ENCODE measurements at places on chromosomes 4 and X.

GRCh38 chr4:4771160-4771559 is 88.3 kb upstream of the MSX1 start:
- no peak for DNase-seq

GRCh38 chrX:38318196-38318595 is 9.1 kb downstream of the RPGR start:
- DNase-seq = no peak

DNA sequence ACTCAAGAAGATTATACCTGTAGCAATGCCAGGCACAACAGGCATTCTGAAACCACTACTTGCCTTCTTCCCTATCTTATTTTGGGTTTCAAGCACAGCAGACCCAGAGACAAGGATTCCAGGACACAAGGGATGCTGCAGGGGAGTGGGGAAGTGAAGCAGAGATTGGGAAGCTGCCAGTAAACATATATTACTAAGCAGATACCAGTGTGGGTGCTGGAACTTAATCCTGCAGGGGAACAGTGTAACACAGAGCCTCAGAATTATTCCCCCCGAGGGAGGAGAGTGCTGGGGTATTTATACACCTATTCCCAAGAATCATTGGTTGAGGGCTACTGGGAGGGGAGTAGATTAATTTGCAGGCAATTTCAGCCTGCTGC is 33.3 kb upstream of the MAML3 start:
- DNase-seq = no peak

- DNase-seq = no peak
Observed at GRCh38 chrX:19611636-19612376, 96.5 kb upstream of the MAP3K15 start.

DNA sequence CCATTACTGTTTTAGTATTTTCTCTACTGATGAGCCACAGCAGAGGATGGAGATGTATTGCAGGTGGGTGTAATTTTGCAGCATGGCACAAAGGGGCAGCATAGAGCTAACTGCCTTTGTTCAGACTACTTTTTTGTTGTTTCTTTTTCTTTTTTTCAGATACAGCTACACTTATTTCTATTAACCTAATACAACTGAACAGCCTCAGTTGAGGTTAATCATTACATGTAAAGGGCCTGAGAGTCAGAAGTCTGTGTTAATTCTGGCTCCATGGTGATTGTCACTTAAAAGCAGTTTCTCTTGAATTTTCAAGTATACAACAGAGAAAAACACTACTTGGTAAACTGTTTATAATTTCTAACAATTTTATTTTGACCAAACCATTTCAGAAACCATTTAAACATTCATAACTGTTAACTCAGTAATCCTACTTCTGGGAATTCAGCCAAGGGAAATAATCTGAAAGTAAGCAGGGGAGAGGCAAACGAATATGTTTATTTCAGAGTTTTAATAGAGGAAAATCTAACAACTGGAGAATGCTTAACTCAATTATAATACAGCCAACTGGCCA is 13.9 kb upstream of the PPEF2 start:
- no peak for DNase-seq

GRCh38 chrX:151738751-151739150 is 4.2 kb downstream of the CNGA2 start:
- DNase-seq = no peak

GRCh38 chr4:139530833-139531427 is 25.1 kb downstream of the SETD7 start:
- no peak for DNase-seq

GRCh38 chr4:126440297-126440696 is 1125.5 kb downstream of the FAT4 start:
- DNase-seq = no peak

GRCh38 chr4:3880615-3881120 is 114.5 kb downstream of the ADRA2C start:
- peak; percentile 31 for DNase-seq

- DNase-seq = no peak
Observed at GRCh38 chr4:96675416-96675815, 835.5 kb downstream of the PDHA2 start.

DNA sequence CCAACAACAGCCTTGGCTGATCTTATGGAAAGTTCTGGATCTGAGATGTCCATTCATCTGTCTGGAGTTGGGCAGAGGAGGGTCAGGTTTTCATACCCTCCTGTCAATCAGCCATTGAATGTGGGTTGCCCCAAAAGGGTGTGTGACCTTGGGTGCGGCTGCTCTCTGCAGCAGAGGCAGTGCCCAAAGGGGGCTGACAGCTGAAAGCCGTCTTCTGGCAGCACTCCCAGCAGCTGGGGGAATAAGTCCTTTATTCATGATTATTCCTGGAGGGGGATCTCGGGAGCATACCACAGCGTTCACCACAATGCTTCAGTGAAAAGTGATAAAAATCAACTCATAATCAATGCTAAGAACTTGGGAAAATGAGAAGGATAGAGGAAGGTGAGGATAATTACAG is 54.7 kb downstream of the OTC start:
- no peak for DNase-seq

DNA sequence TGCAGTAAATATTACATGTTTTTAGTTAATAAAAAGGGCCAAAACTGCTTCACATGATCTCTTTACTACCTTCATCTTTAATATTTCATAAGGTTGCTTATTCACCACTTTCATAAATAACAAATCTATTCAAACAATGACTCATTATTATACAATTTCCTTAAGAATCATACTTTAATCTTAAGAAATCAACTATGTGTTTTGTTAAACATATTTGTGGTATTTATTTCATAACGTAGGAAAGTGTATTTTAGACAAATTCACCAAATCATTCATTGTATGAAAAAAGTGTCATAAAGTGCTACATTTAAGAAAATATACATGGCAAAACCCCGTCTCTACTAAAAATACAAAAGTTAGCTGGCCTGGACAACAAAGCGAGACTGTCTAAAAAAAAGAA is 150.5 kb upstream of the RXFP1 start:
- no peak for DNase-seq

DNA sequence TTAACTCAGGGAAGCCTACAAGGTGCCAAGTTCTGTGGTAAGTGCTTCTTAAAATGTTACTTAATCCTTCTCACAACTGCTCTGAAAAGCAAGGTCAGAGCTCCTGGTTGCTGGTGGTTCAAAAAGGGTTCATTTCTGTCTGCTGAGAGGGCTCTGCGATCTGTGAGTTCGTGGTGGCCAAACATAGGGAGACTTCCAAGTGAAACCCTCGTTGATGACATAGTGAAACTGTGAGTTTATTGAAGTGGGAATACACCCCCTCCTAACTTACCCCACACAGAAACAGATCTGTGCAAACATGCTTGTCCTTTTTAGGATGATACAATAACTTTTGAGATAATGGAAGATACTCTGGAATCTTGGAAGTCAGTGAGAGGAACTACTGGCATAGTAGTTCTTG is 164.8 kb upstream of the PGRMC2 start:
- DNase-seq = no peak

GRCh38 chr4:142274137-142274536 is 572.0 kb downstream of the INPP4B start:
- DNase-seq = no peak

DNA sequence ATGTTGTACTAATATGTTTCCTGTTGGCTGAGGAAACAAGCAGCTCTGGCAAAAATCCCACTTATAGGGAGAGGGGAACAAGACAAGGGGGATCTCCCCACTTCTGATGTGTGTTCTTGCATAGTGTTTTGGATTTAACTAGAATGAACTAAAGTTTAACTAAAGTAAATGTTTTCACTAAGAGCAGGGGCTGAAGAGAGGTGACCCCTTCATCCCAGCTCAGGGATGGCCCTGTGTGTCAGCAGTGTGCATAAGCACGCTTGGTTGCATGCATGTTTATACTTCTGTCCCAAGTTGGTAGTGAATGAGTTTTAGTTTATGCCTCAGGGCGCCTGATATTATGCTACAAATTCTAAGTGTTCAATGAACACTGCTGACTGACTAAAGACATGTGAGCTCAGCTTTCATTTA is 169.4 kb downstream of the MGST2 start:
- DNase-seq = no peak

GRCh38 chr4:186829097-186829496 is 105.4 kb upstream of the FAT1 start:
- DNase-seq = no peak

DNA sequence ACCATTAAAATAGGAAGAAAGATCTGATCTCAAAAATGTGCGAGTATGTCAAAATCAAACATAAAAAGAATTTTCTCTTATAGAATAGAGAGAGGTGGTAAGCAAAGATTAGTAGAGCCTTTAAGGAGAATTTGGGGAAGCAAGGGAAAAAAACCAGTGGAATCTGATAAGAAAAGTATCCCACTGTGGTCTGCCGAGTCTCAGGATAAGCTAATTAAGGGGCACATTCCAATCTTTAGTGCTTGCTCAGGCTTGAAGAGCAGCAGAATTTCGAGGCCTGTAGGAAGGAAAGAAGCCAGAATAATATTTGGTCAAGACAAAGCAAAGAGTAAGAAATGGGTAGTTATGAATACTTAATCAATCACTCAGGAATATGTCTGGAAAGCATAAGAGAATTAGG is 13.0 kb downstream of the STATH start:
- DNase-seq = no peak

DNA sequence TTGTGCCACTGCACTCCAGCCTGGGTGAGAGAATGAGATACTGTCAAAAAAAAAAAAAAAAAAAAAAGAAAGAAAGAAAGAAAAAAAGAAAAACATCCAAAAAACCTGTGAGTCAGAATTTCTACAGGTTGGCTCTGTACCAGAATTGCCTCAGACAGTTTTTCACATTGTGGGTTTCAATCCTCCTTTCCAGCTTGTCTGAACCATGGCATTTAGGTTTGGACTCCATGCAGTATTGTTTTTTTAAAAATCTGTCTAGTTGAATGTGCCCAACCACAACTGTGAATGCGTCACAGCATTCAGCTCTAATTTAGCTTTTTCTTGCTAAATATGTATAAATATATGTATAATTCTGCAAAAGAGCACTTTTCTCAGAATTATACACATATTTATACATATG is 31.4 kb upstream of the ARSH start:
- no peak for DNase-seq

DNA sequence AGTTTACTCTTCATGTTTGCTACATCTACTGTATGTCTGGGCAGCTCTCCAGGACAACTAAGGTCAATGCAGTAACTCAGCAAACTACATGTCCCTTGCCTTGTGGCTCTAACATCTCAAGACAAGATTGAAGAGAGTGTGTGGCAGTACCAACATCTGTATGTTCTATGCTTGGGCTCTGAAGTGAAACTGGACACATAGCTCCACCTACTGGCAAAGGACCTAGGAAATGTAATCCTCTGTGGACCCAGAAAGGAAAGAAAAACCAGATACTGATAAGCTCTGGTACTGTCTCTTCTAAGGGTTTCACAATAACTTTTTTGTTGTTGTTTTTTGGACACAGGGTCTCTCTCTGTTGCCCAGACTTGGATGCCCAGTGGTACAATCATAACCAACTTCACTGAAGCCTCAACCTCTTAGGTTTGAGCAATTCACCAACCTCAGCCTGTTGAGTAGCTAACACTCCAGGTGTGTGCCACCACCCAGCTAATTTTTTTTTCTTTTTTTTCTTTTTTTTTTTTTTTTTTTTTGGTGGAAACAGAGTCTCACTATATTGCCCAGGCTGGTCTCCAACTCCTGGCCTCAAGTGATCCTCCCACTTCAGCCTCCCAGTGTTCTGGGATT is 64.1 kb downstream of the QDPR start:
- peak; percentile 1 for DNase-seq

DNA sequence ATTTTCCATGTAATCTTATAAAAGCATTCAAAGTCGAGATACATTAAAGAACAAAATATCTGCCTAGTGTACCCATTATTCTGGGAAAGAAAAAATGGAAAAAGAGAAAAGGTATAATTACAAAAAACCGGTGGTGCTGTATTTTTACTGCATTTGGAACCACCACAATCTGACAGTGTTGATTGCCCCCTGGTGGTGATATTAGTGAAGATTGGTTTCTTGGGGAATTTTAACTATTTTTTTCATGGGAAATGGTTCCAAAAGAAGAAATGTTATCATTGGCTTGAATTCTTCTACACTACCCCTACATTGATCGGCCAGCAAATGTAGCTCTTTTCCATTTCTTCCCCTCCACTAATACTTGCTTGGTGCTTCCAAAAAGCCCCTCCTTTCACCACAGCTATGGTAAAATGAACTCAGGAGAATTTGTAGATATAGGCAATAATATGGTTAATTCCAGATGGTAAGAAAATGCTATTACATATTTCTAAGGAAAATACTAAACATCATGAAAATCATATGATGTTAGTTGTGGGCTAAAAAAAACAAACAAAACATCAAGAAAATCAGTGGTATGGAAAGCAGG is 50.0 kb downstream of the COX18 start:
- no peak for DNase-seq

GRCh38 chr4:39181520-39181904 is 817 bp upstream of the WDR19 start:
- no peak for DNase-seq

- DNase-seq = no peak
Observed at GRCh38 chr4:168451331-168451730, 29.0 kb downstream of the DDX60L start.

DNA sequence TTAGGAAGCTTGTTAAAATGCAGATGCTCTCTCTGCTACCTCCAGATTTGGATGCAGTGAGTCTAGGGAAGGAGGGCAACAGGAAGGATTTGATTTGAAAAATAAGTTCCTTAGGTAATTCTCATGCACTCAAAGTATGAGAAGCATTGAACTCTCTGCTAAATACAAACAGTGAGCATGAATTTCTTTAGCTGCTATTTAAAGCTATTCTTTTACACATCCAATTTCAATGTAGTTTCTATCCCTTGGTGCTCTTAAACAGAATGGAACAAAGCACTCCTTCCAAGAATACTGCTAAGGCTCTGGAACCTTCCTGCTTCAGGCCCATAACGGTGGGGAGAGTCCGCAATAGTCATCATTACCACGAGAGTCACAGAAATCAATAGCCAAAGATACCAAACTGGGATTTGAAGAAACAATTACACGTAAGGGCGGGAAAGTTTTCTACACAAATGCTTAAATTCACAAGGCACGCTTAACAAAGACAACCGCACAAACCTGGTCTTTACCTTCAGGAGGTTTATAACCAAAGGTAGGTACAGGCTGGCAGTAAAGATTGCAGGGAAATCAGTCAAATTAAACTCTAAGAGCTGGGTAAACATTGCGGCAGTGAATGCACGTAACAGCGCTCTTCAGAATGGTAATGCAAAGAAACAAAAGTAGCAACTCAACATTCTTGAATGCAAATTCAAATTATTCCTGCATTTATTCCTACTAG is 123.2 kb upstream of the NAP1L5 start:
- DNase-seq = no peak

GRCh38 chrX:5644776-5645175 is 583.9 kb downstream of the NLGN4X start:
- no peak for DNase-seq

DNA sequence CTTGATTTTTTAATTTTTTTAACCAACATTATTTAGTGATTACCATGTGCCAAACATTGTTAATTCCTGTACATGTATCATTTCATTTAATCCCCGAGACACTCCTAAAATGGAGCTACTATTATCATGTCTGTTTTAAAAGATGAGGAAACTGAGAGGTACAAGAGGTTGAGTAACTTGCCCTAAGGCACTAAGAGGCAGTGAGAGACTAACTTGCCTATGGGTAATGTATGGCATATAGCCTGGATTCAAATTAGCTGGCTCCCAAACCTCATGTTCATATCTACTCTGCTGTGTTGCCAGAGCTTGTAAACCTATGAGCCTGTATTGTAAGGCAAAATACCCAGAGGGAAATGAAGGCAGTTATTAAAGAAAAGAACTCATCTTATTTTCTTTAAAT is 443.6 kb downstream of the IL15 start:
- DNase-seq = no peak
